OCI-M1 (cell line): ENCODE measurements at places on chromosomes 6 and 20.

DNA sequence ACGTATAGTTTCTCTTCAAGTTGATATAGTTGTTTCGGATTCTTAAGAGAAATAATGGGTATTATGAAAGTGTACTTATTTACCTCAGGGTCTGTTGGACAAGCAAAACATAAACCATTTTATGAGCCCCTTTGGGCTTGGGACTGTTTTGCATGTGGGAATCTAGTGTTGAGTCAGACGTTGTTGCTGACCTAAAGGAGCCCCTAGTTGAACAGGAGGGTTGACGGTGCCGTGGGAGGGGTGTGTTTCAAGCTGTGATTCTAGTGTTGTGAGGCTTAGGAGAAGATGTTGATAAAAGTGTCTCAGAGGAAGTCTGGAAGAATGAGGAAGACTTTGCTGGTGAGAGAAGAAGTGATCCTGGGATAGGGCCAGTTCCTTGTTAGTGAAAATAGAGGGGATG is 140.0 kb downstream of the ARID1B start:
- DNase-seq, result no peak

- DNase-seq, result no peak
Measured at GRCh38 chr6:144583614-144583954, 298.4 kb downstream of the UTRN start.

DNA sequence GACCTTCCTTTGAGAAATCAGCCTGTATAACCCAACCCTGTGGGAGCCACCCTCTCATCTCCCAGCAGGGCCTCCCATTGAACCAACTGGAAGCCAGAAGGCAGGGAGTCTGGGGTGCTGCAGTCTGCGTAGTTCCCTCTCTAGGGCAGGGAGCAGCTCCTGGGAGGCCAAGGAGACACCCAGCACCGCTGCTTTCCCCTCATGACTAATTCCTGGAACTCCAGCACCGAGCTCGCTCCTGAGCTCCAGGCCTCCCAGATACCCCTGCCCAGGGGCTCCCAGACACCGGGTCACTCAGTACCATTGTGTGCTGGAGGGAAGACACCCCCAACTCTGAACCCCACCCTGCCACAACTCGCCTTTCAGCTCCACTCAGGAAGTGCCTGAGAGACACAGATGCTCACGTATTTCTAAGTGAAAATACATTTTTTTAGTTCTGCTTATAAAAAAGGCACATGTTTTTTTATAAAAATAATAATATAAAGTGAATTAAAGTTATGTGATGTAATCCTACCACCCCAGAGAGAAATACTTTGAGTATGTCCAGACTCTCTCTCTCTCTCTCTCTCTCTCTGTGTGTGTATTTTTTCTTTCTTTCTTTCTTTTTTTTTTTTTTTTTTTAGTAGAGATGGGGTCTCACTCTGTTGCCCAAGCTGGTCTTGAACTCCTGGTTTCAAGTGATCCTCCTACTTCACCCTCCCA is 17.5 kb downstream of the PIM1 start:
- no peak for DNase-seq

GRCh38 chr6:141808662-141809061 is 324.1 kb upstream of the GJE1 start:
- DNase-seq, result no peak

GRCh38 chr20:52800734-52801627 is 171.2 kb upstream of the TSHZ2 start:
- no peak for DNase-seq

DNA sequence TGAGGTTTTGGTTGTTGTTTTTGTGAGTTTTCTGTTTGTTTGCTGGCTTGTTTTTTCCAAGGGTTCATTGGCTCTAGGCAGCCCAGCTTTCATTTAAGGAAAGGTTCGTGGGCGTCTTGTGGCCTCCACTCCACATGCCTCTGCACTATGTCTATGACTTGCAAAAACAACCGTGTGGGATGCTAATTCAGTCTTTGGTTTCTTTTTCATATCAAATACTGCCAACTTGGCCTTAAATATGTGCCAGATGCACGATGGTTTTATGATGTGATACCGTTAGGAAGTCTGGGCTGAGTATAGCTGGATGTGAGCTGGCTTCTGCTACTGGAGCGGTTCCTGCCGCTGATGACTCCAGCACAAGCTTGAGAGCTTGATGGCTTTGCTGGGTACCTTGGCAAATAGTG is 96.3 kb downstream of the BMP2 start:
- peak; percentile 24 for DNase-seq

DNA sequence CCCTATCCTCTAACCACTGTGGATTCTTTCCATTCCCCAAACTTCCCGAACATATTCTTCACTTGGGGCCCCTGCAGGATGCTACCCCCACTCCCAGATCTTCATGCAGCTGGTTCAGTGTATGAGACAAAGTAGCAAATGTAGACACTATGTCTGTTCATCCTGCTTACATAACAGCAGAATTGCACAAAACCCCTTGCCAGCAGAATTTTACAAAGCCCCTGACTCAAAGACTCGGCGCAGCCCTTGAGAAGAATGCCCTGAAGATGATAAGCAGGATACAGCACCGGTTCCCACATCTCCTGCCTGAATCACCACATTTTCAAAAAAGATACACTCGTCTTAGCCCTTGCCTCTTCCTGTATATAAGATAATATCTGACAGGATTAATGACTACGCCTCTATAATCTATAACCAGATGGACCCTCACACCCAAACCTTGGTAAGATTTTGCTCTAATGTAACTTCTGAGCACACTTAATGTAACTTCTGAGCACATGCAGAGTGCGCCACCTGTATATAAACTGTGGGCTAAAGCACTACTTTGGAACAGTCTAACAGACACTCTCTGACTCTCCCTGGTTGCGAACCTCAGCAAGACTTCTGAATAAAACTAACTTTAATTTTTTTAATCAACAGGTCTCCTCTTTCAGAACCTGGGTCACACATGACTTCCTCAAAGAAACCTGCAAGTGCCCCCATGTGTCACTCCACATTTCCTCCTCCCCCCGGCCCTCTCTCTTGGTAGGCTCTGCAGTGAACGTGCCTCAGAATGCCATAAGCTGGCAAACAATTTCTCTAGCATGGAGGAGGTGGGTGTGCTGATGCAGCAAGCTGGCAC is 28.7 kb downstream of the RALGAPA2 start:
- peak; percentile 51 for DNase-seq

- DNase-seq, result no peak
Measured at GRCh38 chr20:57450931-57451330, 59.7 kb downstream of the RBM38 start.

DNA sequence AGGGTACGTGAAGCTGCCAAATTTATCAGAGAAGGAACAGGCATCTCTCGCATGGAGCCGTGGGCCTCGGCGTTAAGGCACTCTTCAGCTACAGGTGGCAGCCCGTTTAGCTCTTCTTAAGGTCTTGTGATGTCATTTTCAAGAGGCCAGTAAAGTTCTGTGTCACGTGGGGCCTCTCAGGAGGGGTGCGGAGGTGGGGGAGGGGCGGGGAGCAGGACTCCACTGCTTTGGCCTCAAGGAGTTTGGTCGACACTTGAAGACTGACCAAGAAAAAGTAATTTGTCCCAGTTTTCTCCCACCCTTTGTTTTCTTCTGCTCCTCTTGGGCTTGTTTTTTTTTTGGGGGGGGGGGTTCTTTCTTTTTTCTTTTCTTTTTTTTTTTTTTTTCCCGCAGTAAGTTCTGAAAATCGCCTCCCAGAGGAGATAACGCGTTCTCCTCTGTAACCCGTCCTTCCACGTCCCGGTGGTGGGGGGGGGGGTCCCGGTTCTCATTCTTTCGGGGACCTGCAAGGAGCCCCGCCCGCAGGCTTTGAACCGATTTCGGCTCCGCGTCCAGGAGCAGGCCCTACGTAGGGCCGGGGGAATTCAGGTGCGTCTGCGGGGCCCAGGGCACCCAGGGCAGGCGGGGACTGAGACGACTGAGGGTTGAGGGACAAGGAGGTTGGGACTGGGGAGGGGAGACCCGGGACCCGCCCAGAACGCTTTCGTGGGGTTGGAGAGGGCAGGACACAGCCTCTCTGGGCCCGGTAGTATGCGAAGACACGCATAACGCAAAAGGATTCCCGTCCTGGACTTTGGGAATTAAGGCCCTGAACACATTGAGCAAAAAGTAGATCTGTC is 26.0 kb downstream of the GPX6 start:
- DNase-seq, result peak; percentile 96

DNA sequence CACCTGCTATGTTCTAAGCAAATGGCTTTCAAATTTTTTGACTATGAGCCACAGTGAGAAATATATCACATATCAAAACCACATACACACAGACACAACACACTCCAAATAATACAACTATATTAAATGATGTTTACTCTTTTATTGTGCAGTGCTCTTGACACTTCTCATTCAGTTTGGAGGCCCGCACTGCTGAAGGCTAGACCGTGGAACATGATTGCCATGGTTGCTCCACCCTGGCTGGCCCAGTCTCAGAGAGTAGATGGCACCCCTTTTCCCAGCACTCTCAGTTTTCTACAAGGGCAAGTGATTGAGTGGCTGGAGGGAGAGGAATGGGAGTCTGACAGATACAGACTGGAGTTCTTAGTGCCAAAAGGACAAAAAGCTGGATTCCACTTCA is 86.9 kb downstream of the SH3BGRL2 start:
- no peak for DNase-seq

DNA sequence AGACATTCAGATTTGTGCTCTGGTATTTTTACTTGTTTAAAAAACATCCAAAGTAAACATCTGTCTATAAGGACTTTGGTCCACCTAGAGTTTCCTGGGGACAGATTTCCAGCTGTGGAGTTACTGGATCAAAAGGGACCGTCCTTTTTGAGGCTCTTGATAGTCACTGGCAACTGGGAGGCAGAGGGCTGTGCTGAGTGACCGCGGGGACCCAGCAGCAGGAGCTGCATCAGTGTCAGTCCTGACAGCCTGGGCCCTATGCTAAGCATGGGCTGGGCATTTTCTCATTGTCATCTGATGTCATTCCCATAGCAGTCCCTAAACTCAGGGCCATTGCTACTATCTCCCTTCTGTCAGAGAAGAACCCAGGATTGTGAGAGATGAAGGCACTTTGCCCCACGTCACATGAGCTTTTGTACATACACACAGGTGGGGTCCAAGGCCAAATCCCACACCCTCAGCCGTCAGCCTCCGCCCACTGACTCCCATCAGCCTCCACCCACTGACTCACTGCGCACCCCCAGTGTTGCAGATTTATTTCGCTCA is 293.8 kb downstream of the TAF4 start:
- DNase-seq, result no peak

GRCh38 chr20:9705722-9706476 is 133.0 kb downstream of the PAK5 start:
- no peak for DNase-seq

DNA sequence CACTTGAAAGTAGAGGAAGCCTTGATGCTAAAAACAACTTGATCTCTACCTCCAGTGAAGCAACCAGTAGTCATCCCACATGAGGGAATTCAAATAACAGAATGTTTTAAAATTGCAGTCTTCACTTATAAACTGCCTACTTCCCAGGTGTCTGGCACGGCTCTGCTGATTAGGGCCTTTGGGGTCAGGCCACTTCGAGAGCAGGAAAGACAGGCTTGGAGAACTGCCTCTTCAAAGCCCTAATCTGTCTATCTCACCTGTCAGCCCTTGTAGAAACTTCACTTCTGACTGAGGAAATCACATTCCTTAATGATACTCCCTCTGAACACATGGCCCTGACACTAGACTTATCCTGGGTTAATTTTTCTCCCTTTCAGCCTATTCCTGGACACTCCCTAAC is 458.6 kb downstream of the TENT5A start:
- no peak for DNase-seq

- DNase-seq, result no peak
Measured at GRCh38 chr6:111741177-111741952, 131.9 kb downstream of the FYN start.

DNA sequence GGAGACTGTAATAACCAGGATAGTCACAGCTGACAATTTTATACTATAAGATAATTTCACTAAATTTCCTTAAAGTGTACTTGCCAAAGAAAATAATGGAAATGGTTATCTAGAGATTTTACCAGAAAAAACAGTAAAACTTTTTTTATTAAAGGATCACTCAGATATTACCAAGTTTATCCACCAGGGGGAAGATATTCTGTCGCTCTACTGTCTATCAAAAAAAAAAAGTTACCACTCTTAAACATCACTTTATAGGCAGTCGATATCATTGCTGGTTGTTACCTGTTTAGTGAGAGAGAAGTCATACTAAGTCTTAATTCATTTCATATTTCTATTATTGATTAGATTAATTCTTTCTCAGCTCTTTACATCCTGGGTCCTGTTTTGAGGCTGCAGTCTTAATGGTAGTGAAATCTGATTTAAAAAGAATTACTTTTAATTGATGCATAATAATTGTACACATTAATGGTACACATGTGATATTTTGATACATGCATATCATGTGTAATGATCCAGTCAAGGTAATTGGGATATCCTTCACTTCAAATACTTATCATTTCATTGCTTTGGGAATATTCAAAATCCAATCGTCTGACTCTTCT is 18.9 kb downstream of the L3MBTL3 start:
- DNase-seq, result peak; percentile 54

- DNase-seq, result peak; percentile 52
Measured at GRCh38 chr6:163398815-163399214, 15.7 kb upstream of the QKI start.

DNA sequence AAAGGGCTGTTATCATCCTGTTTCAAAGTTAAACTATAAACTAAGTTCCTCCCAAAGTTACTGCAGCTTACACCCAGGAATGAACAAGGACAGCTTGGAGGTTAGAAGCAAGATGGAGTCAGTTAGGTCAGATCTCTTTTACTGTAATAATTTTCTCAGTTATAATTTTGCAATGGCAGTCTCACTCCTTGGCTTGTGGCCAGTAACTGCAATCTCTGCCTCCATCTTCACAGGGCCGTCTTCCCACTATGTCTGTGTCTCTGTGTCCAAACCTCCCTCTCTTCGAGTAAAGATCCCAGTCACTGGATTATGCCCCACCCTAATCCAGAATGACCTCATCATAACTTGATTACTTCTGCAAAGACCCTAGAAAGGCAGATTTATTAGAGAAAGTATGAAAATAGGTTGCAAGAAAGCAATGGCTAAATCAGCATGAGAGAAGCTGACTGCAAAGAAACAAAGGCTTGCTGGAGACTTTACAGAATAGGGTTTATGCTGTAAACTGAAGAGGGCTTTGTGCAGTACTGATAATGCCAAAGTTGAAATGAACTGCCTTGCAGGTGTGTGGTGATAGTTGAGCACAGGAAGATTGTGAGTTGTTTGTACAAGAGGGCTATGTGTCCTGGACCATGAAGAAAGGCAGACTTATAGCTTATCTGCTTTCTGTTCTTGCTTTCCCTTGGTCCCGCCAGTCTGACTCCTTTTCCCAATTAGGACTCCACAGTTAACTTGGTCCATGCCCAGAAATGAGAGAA is 28.4 kb downstream of the GPX6 start:
- DNase-seq, result no peak

- no peak for DNase-seq
Measured at GRCh38 chr6:35051396-35051795, 89.7 kb downstream of the TCP11 start.

DNA sequence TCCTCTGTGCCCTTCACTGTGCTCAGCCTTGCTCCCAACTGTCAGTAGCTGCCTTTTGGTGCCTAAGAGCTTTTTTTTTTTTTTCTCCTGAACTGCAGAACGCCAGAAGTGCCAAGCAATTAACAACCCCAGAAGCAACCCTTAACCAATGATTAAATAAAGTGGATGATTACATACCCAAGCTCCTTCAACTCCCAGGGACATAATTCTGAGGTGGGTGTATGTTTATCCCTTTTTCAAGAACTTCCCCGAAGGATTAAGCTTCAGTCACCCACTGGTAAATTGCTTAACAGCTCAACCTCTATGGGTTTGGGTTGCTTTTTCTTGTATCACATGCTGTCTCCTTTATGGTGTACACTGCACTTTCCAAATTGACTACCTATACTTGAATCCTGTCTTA is 41.1 kb downstream of the KLHL31 start:
- DNase-seq, result no peak
